KG1 (cell line): ENCODE measurements at places on chromosomes 12 and 14.
A peak's percentile ranks its signal among the peaks of the same experiment; 100 is the strongest.

GRCh38 chr14:71327691-71328090 is 420.4 kb downstream of the PCNX1 start:
- DNase-seq = no peak

DNA sequence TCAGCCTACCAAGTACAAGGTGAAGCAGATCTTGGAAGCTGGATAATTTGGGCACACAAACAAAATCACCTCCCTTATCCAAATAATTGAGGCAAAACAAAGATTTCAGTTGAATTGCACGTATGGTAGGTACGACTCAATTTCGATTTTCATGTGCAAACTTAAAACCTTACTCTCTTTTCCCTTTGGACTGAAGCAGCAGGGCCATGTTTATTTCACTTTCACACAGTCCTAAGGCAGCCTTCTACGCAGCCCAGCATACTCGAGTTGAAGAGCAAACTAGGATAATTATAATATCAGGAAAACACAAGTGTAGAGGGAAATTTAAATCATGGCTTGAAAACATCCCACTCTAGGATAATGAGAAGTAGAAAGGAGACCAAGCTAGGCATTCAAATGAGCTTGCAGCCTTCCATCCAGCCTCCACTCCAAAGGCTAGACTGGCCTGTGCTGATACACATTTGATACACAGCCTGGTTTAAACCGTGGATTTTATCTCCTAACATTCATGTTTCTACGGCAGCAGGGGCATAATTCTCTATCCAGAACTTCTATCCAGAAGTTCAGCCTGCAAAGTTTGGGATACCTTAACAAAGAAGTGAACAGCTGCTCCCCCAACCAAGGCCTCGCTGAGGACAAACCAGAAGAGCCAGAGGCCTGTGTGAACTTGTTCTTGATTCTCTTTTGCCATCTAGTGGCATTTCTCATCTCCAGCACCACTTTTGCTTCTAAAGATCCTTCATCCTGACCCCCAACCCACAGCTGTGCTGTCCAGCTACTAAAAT is 2.4 kb upstream of the RNASE7 start:
- DNase-seq = peak; percentile 42

GRCh38 chr12:2160043-2160442 is 107.3 kb downstream of the CACNA1C start:
- DNase-seq = no peak

DNA sequence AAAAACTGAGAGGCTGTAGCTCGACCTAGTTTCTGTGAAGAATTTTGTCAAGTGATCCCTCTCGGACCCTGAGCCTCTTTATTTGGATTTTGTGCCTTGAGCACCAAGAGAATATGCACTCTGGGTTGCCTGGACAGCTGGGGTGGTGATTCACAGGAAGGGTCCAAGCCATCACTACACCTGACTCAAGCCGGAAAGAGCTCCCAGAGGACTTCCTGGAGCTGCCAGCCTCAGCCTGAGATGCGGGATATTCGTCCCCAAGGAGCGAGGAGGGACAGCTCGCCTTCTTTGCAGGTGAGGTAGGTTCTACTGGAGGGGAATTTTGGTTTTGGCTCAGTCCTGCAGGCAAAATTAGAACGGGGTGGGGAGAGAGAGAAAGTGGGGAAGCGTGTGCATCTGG is 94.3 kb downstream of the GALNT8 start:
- no peak for DNase-seq

GRCh38 chr12:50297027-50297426 is 13.7 kb upstream of the LIMA1 start:
- DNase-seq = no peak

- no peak for DNase-seq
Measured at GRCh38 chr12:112439769-112440168, 21.0 kb downstream of the PTPN11 start.

GRCh38 chr12:10511756-10512355 is 6.2 kb downstream of the EIF2S3B start:
- no peak for DNase-seq

DNA sequence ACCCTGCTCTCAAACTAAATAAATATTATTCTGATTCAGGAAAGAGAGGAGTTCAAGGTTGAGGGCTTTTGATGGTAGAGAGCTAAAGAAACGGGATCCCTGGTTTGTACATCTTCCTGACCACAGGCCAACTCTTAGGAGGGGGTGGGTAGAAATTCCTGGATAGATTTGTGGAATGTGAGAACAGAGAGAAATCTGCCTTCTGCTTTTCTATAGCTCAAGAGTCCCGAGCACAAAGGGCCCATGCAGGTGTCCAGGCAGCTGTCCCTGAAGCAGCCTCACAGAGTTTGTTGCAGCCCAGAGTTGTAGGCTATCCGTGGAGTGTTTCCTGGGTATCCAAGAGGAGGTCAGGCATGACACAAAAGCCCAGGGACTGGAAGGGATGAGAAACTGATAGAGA is 198.6 kb downstream of the BCAT1 start:
- no peak for DNase-seq

GRCh38 chr12:91142221-91142631 is 30.9 kb upstream of the LUM start:
- no peak for DNase-seq

- no peak for DNase-seq
Measured at GRCh38 chr14:97747316-97747715, 950.1 kb downstream of the VRK1 start.

DNA sequence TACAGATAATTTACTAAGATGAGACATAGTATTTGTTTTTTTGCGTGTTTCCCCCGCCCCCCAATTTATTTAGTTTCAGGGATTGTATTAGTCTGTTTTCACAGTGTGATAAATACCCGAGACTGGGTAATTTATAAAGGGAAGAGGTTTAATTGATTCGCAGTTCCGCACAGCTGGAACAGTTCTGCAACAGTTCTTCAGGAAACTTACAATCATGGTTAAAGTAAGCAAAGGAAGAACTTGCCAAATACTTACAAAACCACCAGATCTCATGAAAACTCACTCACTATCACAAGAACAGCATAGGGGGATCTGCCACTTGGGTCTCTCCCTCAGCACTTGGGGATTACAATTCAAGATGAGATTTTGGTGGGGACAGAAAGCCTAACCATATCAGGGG is 48.9 kb downstream of the LRRIQ1 start:
- no peak for DNase-seq

DNA sequence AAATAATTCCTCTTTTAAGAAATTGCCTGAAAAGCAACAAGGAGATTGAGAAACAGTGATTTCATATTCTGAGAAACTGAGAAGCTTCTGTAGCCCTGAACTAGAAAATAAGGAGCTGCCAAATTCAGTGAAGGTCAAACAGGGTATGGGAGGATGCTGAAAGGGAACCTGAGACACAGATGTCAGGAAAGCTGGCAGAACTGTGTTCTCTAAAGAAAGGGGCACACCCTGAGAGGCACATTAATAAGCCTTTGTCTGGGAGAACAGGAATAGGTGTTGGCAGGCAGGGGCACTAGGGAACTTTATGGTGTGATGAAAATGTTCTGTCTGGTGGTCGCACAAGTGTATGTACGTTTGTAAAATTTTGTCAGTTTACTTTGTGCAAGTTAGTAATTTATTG is 29.6 kb downstream of the VRK1 start:
- DNase-seq = no peak

- DNase-seq = no peak
Measured at GRCh38 chr12:1852076-1852475, 31.7 kb downstream of the LRTM2 start.

DNA sequence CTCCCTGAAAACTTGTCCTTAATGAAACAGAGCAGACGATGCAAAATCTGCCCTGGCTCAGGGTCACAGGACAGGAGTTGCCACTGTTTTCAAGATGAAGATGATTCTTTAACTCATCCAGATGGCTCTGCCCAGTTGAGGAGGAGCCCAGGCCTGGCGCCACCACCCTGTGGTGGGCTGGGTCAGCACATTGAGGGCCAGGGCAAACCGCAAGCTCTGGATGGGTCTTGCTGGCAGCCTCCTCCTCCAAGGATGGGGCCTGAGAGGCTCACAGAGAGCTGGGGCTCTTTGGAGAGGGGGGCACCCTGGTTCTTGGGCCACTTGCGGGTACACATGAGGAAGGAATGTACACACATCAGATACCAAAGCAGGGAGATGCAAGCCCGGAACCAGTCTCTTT is 158.2 kb downstream of the NUAK1 start:
- DNase-seq = no peak

DNA sequence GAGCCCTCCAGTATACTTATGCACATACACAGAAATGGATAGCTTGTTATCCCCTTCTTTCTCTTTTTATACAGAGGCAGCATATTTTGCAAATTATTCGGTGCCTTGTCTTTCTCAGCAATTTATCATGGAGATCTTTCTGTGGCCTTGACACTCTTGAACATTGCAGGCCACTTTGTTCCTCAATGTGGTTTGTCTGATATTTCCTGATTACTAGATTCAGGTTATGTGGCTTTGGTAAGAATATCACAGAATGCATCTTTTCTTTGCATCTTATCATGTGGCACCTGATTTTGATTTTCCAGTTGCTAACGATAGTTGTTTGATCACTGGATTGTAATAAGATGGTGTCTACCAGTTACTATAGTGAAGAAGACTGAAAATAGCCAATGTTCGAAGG is 7.1 kb upstream of the SNRPF start:
- DNase-seq = no peak

GRCh38 chr12:3827301-3828000 is 45.7 kb downstream of the PARP11 start:
- DNase-seq = no peak

DNA sequence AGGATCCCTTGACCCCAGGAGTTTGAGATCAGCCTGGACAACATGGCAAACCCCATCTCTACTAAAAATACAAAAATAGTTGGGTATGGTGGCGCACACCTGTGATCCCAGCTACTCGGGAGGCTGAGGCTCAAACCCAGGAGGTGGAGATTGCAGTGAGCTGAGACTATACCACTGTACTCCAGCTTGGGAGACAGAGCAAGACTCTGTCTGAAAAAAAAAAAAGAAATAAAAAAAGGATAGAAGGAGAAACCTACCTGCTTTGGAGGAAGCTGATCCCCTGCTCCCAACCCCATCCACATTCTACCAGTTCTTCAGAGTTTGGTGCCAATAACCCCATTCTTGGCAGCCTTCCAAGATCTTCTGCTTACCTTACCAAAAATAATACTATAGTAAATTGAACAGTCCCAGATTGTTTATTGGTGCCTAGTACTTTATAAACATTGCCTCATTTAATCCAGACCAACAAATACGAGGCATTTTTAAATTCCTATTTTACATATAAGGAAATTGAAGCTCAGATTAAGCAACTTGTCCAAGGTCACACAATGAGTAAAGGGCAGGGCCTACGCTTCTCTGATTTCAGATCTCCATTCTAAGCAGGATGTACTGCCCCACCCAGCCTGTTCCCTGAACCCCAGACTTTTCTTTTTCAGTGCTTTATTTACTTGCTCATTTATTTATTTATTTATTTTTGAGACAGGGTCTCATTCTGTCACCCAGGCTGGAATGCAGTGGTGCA is 33.2 kb upstream of the FAM222A start:
- DNase-seq = no peak

- DNase-seq = no peak
Measured at GRCh38 chr14:58703161-58703506, 65.4 kb downstream of the DACT1 start.

GRCh38 chr12:80490329-80490728 is 46.3 kb downstream of the PTPRQ start:
- no peak for DNase-seq

DNA sequence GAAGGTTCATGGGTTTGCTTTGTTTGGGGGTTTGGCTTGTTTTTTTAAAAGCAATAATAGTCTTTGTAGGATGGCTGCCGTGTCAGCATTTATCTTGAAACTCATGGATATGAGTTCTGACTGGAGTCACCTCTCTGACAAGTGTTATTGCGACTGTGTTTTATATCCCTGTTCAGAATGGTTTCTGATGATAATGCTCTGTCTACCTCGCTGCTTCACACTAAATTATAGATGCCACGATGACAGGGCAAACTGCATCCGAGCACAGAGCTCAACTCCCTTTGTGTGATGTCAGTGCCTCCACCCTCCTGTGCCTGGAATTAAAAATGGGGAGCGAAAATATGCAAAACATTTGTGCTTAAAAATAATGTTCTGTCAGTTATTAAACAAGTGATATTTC is 250.8 kb downstream of the EGLN3 start:
- DNase-seq = no peak

- DNase-seq = no peak
Measured at GRCh38 chr12:31337952-31338351, 12.0 kb upstream of the SINHCAF start.

GRCh38 chr12:69921831-69922230 is 96.8 kb downstream of the MYRFL start:
- no peak for DNase-seq

GRCh38 chr14:99535448-99535847 is 54.2 kb downstream of the CCNK start:
- no peak for DNase-seq

DNA sequence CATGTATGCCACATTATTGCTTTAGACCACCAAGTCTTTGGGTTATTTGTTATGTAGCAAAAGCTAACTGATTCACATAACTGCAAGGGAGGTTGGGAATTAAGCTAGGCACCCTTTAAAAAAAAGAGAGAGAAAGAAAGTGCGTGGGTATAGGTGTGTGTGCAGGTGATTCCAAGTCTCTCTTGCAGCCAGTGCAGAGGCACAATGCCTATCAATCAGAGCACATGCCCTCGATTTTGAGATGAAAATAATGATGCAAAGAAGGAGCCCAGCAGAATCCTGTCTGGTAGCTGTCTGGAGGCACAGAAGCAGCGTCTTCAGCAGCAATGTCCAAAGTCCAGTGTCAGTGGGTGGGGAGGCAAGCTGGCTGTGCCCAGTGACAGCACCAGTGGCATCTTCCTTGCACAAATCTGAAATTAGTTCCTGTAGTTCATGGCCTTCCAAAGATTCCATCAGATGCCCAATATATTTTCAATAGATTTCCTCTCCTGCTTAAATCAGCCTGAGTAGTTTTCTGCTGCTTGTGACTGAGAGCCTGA is 62.4 kb upstream of the TBPL2 start:
- no peak for DNase-seq

GRCh38 chr12:104544836-104545235 is 88.1 kb downstream of the CHST11 start:
- no peak for DNase-seq

DNA sequence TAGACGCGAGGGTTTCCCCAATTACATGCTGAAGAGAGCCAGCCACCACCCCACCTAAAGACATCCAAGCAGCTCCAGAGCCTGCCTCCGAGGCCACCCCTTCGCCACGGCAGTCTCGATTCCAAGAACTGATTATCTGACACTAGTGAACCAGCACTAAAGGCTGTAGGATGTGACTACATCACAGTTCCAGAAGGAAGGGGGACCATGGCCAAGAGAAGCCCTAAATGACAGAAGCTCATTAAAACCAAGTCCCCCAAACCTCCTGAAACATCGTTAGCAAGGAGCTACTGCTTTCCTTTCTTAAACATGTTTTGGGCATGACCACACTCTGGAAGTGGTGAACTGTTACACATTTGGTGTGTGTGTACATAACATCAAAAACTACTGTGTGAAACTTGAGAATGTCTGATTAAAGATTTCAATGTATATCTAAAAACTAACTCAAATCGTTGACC is 88.2 kb downstream of the DUSP16 start:
- no peak for DNase-seq

DNA sequence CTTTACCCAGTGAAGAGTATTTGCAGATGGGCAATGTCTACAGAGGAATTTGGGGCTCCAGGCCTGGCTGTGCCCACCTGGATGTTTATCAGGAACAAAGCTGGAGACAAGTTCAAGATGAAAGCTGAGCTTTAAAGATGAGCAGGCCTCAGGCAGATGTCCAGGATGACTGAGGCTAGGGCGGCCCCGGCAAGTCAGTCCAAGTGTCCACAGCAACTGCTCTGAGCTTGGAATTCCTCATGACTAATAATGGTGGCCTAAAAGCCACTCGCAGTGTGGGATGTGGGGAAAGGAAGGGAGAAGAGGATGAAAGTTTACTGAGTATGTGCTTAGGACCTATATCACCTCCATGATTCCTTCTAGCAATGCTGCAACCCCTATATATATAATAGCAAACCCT is 128.2 kb upstream of the NOS1 start:
- no peak for DNase-seq
